T-helper 1 cell treated with Interleukin-12 subunit alpha and Interleukin-12 subunit beta and Interleukin-4 antibody, amounts not matched to agents 30 ng/mL and 1 ng/mL, for 36 hours (primary cell): ENCODE measurements at places on chromosomes 5 and 9. TPM values are rescaled to one million over a fixed set of nuclear protein-coding genes. Genes with fewer than 3 reads are reported as not detected.

Gene PCDHB12
- total RNA-seq = not detected in 2 replicates

Gene ZBTB6
- 14.5 and 14.9 TPM in 2 replicates for total RNA-seq

Gene LRRC70
- 0.63 and 1.1 TPM in 2 replicates for total RNA-seq

Gene LURAP1L
- total RNA-seq = not detected in 2 replicates

Gene MOB3B
- 0.39 and 0.73 TPM in 2 replicates for total RNA-seq

Gene SOHLH1
- not detected in 2 replicates for total RNA-seq

Gene GPR107
- total RNA-seq = 24.4 and 25.3 TPM in 2 replicates

Gene PTGES
- 0.12 TPM in 1 of 2 replicates, not detected in the other for total RNA-seq

Gene PRUNE2
- 0.83 and 1.6 TPM in 2 replicates for total RNA-seq

Gene SLC6A7
- total RNA-seq = not detected in 2 replicates

Gene CCL19
- not detected in 2 replicates for total RNA-seq

Gene N4BP3
- total RNA-seq = 2.0 and 2.1 TPM in 2 replicates

Gene SCGB3A2
- not detected in 2 replicates for total RNA-seq

Gene ANKRD34B
- total RNA-seq = not detected in 2 replicates

Gene CTXN3
- not detected in 2 replicates for total RNA-seq
